Caki2 (cell line): ENCODE measurements at places on chromosomes 7 and 10.

DNA sequence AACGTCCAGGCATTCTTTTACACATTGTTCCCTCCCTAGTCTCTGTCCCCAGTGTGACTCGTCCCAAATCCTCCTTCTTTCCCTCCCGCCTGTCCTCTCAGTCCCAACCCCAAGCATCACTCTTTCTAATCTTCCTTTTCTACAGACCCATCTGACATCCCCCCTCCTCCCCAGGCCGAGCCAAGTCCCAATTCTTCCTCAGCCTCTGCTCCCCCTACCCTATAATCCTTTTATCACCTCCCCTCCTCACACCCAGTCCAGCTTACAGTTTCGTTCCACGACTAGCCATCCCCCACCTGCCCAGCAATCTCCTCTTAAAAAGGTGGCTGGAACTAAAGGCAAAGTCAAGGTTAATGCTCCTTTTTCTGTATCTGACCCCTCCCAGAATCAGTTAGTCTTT is 95.1 kb downstream of the MACC1 start:
- DNase-seq = no peak

DNA sequence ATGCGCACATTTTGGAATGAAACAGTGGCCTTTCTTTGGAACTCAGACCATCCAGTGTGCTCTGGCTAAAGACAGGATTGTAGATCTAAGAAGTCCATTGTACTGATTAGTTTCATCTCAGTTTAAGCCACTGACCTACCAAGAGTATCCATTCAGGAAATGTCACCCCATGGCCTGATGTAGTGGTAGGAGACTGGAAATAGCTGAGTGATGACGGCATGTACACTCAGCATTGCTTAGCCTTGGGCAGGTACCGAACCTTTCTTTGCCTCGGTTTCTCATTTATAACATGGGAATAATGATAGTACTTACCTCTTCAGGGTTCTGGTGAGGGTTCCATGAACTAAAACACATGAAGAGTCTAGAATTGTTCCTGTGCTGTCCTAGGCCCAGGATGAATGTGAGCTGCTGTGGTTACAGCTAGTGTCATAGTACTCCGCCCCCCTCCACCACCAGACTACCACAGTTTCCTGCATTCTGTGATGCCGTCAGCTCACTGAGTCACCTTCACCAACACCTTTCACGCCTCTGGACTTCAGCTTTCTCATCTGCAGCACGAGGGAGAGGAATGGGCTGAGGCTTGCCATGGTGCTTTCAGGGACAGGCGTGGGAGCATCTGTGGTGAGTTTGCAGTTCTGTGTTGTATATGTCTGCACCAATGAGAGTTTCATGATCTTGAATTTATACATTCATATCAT is 484.0 kb upstream of the GALNT17 start:
- DNase-seq = no peak

DNA sequence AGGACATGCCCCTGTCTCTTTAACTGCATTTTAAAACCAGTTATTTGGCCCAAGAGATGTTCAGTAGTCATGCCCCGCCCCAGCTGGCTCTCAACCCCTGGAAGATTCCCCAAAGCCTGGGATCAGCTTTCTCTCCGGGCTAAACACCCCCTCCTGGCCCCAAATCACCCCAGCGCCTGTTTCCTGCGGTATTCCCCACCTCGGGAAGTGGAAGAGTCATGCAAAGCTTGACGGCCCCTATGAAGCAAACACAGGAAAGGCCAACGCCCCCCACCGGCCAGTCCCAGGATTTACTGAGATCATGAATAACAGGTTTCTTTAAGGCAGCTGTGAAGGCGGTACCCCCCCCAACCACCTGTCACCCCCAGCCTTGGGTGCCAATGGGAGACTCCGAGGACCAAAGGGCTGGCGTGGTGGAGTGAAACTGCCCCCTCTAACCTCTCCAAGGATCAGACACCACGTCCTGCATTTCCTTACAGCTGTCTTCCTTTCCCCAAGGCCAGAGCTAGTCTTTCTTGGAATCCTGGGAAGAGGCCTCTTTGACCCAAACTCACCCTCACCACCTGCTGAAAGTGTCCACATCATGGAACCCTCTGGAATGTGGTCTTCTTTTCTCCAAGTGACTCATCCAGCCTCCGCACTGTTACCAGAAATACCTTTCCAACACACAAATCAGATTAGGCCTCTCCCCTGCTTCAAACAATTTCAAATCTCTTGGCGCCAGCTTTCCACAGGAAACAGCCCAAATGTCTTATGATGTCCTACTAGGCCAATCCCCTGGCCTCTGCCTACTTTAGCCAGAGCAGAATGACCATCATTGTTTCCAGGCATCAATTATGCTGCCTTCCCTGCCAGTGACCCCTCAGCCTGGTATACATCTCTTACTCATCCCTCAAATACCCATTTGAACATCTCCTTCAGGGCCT is 301.5 kb downstream of the ZEB1 start:
- DNase-seq = no peak

DNA sequence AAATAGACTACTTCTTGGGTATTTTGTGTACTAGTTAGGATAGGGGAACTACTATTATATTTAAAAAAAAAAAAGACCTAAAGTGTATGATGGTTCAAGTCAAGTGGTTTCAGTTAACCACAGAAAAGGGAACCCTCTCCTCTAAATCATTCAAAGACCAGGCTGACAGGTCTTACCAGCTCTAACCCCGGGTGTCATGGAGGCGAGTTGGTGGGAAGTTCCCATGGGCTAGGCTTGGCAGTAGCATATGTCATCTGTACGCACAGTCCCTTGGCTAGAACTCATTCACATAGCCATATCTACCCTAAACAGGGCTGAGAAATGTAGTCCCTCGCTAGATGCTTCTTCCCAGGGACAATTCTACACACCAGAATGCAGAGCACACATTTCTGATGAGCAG is 37.7 kb upstream of the KCNMA1 start:
- no peak for DNase-seq

DNA sequence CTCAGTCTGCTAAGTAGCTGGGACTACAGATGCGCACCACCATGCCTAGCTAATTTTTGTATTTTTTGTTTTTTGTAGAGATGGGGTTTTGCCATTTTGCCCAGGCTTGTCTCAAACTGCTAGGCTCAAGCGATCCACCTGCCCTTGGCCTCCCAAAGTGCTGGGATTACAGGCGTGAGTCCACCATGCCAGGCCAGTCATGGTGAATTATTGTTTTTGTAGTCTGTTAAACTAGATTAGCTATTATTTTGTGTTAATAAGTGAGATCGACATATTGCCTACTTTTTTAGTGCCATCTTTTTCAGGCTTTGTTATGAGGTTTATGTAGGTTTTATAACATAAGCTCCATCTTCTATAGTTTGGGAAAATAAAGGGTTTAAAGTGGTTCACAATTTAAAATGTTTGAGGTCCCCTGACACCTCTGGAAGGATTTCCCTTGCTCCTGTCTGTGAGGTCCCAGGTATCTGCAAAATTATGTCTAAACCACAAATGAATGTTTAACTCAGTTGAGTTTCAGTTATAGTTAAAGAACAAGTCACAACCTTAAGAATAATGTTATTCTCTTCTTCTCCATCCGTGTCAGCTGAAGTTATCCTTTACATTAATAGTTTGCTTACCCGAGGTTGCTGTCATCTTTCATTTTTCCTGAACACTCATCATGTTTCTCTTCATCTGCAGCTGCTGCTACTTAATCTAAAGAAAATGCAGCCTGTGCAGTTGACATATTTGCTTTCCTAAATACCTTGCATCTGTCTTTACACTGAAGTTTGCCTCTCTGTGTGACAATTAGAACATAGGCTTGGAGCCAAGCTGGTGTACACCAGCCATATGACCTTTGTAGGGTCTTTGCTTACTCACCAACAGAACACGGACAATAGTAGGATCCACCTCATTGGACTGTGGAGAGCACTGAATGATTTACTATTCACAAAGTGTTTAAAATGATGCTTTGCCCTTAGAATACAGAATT is 8.9 kb upstream of the VSTM4 start:
- DNase-seq = peak; percentile 60

DNA sequence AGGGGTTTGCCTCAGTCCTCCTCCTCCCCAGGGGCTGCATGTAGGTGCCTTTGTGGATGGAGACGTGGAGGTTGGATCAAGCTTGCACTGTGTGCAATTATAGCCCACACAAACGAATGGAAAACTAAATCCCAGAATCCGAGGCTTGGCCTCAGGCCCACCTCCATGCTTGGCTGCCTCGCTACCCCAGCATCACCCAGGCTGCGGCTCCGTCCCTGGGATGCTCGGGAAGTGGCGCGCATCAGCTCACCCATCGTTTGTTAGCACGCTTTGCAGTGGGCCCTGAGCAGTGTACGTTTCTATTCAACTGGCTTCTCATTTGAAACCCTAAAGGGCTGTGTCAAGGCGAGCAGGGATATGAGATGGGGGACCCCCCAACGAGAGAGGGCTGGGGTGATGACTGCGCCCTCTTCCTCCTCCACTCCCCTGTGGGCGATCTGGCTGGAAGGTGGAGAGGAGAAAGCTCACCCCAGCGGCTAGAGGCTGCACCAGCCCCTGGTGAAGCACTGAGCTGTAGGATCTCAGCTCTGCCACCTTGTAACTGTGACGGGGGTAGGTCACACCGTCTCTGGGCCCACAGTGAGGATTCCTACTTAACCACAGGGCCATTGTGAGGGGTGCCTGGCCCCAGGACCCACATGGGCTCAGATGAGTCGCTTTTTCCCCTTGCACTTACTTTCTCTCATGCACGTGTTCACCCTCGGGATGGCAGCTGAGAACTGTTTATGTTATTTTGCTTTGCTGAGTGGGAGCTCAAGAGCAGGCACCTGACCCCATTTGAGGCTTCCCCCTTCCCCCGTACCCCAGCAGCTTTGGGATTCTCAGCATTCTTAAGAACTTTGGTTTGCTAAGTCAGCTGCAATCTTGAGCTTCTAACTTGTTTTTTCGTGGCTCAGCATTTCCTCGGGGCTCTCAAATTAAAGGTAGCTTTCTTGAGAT is 12.7 kb upstream of the BTBD16 start:
- no peak for DNase-seq

DNA sequence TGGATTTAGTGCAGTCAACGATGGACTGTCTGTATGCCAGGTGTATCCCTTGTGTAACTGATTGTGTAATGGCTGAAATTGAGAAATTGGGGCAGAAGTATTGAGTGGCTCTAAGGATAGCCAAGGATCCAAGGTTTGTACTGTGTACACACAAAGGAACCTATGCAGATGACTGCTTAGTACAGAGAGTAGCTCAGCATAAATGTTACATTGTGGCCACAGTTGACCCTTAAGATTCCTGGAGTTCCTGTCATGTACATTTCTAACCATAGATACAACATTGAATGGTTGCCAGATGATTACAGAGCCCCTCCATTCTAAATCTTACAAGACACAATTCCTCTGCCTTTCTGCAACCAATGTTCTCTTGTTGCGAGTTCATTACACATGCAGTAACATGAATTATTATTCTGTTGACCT is 25.3 kb downstream of the CCDC126 start:
- DNase-seq = no peak

DNA sequence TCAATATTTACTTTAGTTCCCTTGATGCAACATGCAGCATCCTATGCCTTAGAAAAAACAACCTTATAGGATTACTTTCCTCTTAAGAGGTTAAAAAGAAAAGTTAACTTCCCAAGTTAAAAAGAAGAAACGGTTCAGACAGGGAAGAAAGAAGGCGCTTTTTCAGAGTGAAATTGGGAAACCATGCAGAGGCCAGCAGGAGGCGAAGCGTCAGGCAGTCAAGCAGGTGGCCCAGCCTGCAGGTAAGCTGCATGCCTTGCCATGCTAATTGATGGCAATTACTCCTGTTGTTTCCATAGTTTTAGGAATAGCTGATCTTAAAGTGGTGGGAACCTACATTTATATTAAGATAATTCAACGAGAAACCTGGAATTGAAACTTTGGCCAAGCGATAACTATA is 302.6 kb upstream of the SP4 start:
- DNase-seq = no peak

- DNase-seq = no peak
Observed at GRCh38 chr10:76993213-76993612, 644.4 kb downstream of the KCNMA1 start.

DNA sequence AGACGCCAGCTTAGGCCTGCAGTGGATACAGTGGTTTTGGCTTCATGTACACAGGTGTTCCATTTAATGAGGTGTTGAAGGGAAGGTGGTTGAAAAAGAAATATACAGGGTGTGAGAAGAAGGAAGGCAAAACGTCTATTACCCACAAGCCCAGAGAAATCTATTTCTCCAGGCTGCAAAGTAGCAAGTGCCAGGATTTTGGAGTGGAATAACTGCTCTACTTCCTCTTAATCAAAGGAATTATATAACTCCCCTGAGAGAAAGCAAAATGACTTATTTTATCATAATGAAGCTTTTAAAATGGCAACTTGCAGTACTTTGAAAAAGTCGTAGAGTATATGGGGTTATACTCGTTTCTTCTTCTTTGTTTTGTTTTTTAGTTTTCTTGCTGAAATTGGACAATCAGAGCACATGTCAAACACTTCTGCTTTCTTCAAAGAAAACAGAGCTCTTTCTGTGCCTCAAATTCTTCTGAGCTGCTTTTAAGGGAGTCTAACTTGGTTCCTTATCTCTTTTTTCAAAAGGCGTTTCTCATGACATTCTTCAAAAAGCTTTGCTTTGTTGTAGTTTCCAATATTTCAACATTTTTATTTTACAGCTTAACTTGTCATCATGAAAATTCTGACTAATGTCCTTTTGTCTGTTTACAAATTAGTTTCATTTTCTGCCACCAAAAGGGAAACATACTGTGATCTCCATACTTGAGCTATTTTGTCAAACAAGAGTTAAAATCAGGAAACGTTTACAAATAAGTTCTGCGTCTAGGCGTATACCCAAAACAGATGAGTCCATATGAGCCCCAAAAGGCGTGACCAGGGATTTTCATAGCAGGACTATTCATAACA is 289.7 kb downstream of the FRMD4A start:
- DNase-seq = no peak

GRCh38 chr7:18558503-18558902 is 63.0 kb downstream of the HDAC9 start:
- DNase-seq = no peak

GRCh38 chr7:80520199-80520598 is 8.3 kb upstream of the GNAT3 start:
- DNase-seq = no peak

GRCh38 chr10:119441151-119441821 is 101.2 kb downstream of the RGS10 start:
- DNase-seq = no peak

GRCh38 chr10:77011874-77012811 is 625.5 kb downstream of the KCNMA1 start:
- no peak for DNase-seq

GRCh38 chr7:122412441-122412840 is 107.9 kb upstream of the FEZF1 start:
- no peak for DNase-seq

- DNase-seq = no peak
Observed at GRCh38 chr7:77306231-77307067, 106.8 kb upstream of the FGL2 start.

DNA sequence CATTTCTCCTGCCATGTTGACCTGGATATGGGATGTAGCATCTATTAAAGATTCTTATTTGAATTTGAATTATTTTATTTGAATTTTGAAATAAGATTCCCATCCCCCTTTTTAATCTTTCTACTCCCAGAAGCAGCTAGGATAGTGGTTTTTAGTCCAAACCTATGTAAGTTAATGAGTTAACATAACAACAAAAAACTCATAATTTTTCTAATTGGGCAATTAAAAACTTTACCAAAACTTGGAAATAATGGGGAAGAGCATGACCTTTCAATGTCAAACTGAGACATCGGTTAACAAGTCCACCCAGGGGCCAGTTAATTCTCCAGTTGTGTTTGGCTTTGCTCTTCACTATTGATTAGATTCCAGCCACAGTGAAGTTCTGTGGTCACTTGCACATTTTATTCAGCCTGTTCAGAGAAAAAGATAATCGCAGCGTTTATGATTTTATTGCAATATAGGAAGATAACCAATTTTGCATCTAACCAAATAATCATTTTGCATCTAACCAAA is 1.2 kb upstream of the FAM13C start:
- DNase-seq = no peak

GRCh38 chr10:121598263-121599249 is at the start of gene FGFR2:
Gene FGFR2 (minus strand): TSS chr10:121598444. CDS start chr10:121593817, 4,627 bp downstream.
- DNase-seq = peak; percentile 86
